PC-3 (cell line): ENCODE measurements at places on chromosomes 3 and 15. TPM values are rescaled to one million over a fixed set of nuclear protein-coding genes. Genes with fewer than 3 reads are reported as not detected.

- no peak for DNase-seq
Measured at GRCh38 chr15:67696087-67696486, 129.2 kb upstream of the SKOR1 start.

GRCh38 chr3:129016720-129017483 lies 15.8 kb downstream of the EFCC1 start:
- no peak for DNase-seq

- DNase-seq: peak; percentile 37
Measured at GRCh38 chr3:63390710-63391230, 112.7 kb downstream of the SYNPR start.

DNA sequence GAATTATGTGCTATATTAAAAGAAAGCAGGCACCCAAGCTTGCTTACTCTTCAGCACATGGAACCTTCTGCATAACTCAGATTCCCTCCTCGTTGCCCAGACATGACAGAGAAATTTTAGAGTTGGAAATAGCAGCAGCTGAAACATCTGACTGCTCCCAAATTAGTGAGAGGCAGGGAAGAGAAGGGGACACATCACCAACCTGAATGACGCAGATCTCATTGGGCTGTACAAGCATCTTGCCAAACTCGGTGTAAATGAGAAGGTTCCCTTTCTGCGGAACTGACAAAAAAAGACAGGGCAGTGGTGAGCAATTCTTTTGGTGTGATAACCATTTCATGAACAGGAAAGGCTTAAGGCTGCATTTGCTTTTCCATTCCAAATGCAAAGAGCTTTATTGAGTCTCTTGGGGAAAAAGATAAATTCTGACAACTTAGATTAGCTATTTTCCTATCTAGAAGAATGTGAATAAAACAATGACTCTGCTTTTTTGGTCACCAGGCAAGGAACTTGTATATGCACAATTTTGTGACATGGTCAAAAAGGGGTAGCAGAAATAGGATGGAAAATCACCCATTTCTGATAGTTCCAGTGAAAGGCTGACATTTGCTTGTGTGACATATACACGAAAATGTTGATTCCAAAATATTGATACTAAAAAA lies 35.1 kb downstream of the HGD start:
- no peak for DNase-seq

Gene ACAD11
- total RNA-seq: 4.7 and 5.8 TPM in 2 replicates

Gene ADAMTSL3
- total RNA-seq: 7.9 and 10.9 TPM in 2 replicates

Gene RAB8B
- 6.2 and 8.5 TPM in 2 replicates for total RNA-seq
